Activated CD8-positive, alpha-beta memory T cell treated with anti-CD3 and anti-CD28 coated beads, Interleukin-2, amount 10 ng/mL, durations not matched to agents 7 days and 5 days (primary cell): ENCODE measurements at places on chromosomes 3 and 15. TPM values are rescaled to one million over a fixed set of nuclear protein-coding genes. Genes with fewer than 3 reads are reported as not detected.

DNA sequence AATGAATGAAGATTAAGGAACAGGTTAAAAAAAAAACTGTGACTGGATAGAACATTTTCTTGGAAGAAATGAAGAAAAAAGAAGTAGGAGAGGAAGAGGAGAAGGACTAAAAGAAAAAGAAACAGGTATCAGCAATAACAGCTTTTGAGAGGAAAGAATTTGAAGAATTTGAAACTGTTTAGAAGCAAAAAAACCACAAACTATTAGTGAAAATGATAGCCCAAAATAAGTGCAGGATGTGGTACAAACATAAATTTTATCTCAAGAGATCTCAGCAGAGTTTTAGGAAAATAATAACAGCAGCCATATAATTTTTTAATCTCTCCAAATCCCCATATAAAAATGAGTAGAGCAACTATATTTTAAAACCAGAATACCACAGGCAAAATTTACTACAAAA is 8.8 kb upstream of the A4GNT start:
- H3K27me3 ChIP-seq, result peaks cover 46% of the 10 kb centered on the region
- peaks cover 2% of the 10 kb centered on the region for H3K4me1 ChIP-seq
- H3K4me3 ChIP-seq, result no peak overlapping the region
- no peaks in the 10 kb centered on the region for H3K36me3 ChIP-seq

DNA sequence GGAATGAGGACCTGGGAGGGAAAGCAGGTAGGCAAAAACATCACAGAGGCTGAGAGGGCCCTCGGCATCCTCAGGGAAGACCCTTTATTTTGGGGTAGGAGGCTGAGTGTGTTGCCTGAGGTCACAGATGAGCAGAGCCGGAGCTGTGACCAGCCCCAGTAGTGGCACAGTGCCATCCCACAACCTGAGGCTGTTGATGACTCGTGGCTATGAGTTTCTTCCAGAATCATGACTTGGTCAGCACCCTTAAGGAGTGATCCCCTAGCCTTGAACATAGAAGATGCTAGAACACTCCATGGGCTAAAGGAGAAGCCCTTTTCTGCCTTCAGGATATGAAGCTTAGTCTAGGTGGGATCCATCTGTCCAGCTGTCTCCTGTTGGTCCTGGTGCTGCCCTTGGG is 19.5 kb upstream of the CXCR6 start:
- DNase-seq, result no peak
- no peak overlapping the region for H3K27ac ChIP-seq
- no peak overlapping the region for H3K4me3 ChIP-seq
- H3K27me3 ChIP-seq, result no peaks in the 10 kb centered on the region
- H3K36me3 ChIP-seq, result peaks cover 47% of the 10 kb centered on the region

The EIF1B gene
- total RNA-seq, result 33.9 TPM

GRCh38 chr3:142633073-142633472 is 36.9 kb downstream of the PLS1 start:
- no peak for DNase-seq
- H3K27ac ChIP-seq, result no peak overlapping the region
- H3K4me3 ChIP-seq, result no peak overlapping the region
- no peaks in the 10 kb centered on the region for H3K4me1 ChIP-seq
- H3K27me3 ChIP-seq, result no peaks in the 10 kb centered on the region
- no peaks in the 10 kb centered on the region for H3K36me3 ChIP-seq

GRCh38 chr3:185517387-185518130 is 18.7 kb upstream of the TMEM41A start:
- no peak overlapping the region for H3K4me3 ChIP-seq
- H3K4me1 ChIP-seq, result no peaks in the 10 kb centered on the region
- H3K27me3 ChIP-seq, result peaks cover 32% of the 10 kb centered on the region
- no peaks in the 10 kb centered on the region for H3K36me3 ChIP-seq

DNA sequence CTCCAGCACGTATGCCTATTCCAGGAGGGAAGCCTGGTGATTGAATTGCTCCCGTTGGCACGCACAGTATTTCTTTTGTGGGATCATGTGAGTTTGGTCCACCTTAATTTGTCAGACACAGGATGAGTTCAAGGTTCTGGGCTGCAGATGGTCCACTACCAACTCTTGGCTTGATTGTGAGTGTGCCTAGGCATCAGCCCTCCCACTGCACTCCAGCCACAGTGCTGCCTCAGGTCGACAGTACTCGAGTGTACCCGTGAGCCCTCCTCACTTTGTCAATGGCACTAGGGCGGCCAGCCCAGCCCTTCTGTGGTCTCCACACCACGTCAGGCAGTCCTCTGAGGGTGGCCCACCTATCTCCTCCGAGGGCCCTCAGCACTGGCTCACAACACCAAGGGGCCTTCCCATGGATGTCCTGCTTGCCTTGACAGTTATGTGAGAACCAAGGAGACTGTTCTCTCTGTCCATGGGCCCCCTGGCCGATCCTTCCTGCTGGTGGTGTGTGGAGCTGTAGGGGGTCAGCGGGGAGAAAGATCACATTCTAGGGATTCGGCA is 30.2 kb downstream of the CHRD start:
- H3K4me3 ChIP-seq, result no peak overlapping the region
- no peak overlapping the region for H3K27ac ChIP-seq
- no peaks in the 10 kb centered on the region for H3K27me3 ChIP-seq
- no peaks in the 10 kb centered on the region for H3K36me3 ChIP-seq
- H3K4me1 ChIP-seq, result no peaks in the 10 kb centered on the region

The KBTBD12 gene
- total RNA-seq, result not detected

The B4GALT4 gene
- total RNA-seq, result 10.9 TPM

DNA sequence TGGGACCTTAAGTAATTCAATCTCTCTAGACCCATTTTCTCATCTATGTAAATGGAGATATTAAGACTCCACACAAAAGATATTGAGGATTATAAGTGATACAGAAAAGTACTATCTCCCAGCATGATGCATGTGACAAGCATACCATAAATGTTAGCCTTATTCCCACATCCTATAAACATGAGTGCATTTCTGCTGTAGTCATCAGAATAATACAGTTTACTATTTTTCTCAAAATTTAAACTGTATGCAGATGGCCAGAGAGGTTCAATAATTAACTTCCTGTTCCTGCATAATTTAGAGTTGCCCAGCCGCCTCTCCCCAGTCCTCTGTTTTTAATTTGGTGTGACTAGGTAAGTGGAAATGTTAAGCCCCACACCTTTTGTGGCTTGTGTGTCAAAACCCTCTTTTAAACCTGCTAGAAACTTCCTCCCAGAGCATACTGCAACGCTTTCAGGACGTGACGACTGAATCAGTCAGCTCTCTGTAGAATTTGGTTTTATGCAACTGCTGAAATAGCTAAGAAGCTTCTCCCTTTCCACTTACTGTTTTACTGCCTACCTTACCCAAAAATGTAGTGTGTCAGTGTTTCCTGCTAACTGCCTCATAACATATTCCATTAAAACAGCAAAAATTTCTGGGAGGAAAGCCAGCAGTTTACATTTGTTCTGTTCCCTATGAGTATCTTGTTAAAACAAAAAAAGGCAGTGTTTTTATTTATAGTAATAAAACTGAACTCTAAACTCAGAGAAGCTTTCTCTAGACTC is 1037.9 kb downstream of the EPHA3 start:
- H3K27ac ChIP-seq, result no peak overlapping the region
- no peaks in the 10 kb centered on the region for H3K4me1 ChIP-seq
- H3K4me3 ChIP-seq, result no peak overlapping the region
- H3K36me3 ChIP-seq, result no peaks in the 10 kb centered on the region
- H3K27me3 ChIP-seq, result no peaks in the 10 kb centered on the region
- no peak for DNase-seq

GRCh38 chr15:39194106-39194830 is 386.6 kb upstream of the THBS1 start:
- no peaks in the 10 kb centered on the region for H3K4me1 ChIP-seq
- no peak overlapping the region for H3K27ac ChIP-seq
- no peak overlapping the region for H3K4me3 ChIP-seq
- DNase-seq, result no peak

The ST3GAL6 gene
- 0.12 TPM for total RNA-seq

GRCh38 chr3:128254967-128255366 is 101.7 kb downstream of the EEFSEC start:
- no peaks in the 10 kb centered on the region for H3K27me3 ChIP-seq
- no peak overlapping the region for H3K4me3 ChIP-seq
- no peak for DNase-seq
- H3K4me1 ChIP-seq, result no peaks in the 10 kb centered on the region
- H3K27ac ChIP-seq, result no peak overlapping the region
- H3K36me3 ChIP-seq, result peaks cover 27% of the 10 kb centered on the region

DNA sequence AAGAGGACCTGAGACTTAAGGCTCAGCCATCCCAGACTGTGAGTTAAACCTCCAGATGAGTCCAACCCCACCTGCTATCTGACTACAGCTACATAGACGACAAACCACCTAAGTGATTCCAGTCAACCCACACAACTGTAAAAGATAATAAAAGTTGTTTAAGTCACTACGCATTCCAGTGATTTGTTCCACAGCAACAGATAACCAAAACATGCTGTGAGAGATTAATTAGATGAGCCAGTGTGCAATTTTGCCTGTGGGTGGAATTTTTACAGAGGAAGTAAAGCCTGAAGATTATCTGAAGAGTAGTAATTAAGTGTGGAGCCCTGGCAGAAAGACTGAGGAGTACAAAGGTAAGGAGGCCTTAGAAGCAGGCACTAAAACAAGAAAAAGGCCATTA is 5.4 kb downstream of the BTBD1 start:
- H3K36me3 ChIP-seq, result peaks cover 14% of the 10 kb centered on the region
- no peak overlapping the region for H3K27ac ChIP-seq
- DNase-seq, result no peak
- H3K4me3 ChIP-seq, result no peak overlapping the region
- peaks cover 6% of the 10 kb centered on the region for H3K4me1 ChIP-seq
- H3K27me3 ChIP-seq, result no peaks in the 10 kb centered on the region

GRCh38 chr3:64983583-64984359 is 296.0 kb upstream of the ADAMTS9 start:
- no peaks in the 10 kb centered on the region for H3K4me1 ChIP-seq
- H3K27ac ChIP-seq, result no peak overlapping the region
- no peaks in the 10 kb centered on the region for H3K36me3 ChIP-seq
- no peak for DNase-seq

DNA sequence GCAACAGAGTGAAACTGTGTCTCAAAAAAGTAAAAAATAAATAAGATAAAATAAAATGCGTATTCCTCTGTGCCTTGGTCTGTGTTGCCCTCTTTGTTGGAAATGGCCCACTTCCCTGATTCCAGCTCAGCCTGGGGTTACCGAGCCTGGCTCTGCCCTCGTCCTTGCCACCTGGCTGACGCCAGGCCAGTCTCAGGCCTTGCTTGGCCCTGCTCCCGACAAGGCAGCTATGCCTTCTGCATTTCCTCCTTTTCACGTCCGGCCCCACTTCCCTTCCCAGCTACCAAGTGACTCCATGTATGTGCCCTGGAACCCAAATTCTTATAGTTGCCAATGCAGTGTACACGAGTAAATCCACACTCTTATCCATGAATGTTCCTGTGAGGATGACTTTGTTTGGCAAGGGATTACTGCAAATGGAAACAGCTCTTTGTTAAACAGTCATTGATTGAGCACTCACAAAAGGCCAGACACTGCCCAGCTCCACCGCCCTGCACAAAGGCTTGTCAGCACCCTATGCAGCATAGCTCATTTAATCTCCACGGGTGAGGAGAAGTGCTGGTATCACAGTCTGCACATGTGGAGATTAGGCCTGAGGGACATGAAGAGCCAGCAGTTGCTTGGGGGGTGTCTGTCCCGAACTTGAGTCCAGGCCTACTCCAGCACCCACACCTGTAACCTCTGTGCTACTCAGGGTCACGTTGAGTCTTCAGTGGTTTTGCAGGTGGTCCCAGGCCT is 25.1 kb downstream of the SPSB4 start:
- no peaks in the 10 kb centered on the region for H3K36me3 ChIP-seq
- no peaks in the 10 kb centered on the region for H3K4me1 ChIP-seq
- H3K27me3 ChIP-seq, result no peaks in the 10 kb centered on the region
- H3K4me3 ChIP-seq, result no peak overlapping the region
- no peak overlapping the region for H3K27ac ChIP-seq
